ENCODE measurements at places on chromosomes 13 and 19.

DNA sequence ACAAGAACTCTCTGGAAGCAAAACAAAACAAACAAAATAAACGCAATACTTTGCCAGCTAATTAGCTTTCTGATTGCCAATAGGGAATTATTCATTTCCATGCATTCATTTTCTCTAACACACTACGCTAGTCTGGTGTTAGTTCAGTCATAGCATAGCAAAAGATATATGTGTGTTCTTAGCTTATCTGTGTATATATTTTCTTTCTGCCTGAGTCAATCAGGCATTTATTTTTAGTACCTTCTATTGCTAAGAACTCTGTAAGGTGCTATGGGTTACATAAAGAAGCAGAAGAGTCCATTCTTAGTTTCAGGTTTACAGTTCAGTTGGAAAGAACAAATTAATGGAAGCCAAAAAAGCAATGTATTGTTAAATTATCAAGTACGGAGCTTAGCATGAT lies 490.9 kb downstream of the KLF5 start:
- DNase-seq: no peak

- no peak for DNase-seq
Observed at GRCh38 chr13:50636007-50636704, 207.3 kb downstream of the DLEU7 start.

DNA sequence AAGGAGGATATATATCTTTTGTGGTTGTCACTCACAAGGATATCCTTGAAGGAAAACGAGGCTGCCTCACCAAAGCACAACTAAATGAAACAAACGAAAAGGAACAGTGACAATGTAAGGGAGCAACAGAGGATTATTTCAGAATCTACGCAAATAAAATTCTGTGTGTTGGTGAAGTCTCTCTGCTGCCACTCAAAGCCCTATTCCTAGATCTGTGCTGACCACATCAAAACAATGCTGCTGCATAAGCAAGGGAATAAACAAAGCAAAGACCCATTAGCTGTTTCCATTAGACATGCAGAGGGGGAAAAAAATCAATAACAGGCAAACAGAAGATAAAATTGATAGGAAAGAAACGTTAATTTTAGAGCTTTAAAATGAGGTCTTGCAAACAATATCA lies 204.4 kb downstream of the MZT1 start:
- no peak for DNase-seq

DNA sequence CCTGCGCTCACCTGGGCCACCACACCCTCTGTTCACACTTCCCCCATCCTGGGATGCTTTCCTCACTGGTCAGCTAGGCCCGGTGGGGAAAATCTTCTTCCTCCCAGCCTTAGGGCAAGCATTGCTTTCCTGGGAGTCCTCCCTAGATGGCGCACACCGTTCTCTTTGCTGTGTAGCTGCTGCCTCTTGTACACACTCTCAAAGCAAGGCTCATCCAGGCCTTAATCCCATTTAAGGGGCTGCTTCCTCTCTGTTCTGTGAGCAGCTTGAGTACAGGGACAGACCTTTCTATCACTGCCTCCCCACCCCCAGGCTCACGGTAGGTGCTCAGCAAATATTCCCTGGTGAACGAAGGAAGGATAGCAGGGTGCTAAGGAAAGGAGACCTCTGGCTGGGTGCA lies 11.1 kb downstream of the SLC7A10 start:
- DNase-seq: no peak

DNA sequence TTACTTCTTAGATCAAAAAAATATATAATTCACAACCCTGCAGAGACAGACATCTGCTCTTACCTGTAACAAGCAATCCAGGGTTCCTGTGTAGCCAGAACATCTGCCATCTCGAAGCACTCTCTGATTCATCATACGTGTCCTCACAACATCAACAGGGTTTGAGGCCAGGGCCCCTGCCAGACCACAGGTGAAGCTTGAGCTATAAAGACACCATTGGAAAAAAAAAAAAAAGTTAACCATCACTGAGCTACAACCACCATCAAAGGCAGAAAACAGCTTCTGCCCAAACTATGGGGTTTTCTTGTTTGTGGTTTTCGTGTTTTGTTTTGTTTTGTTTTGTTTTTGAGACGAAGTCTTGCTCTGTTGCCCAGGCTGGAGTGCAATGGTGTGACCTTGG lies 19.3 kb downstream of the SLC25A30 start:
- DNase-seq: no peak

DNA sequence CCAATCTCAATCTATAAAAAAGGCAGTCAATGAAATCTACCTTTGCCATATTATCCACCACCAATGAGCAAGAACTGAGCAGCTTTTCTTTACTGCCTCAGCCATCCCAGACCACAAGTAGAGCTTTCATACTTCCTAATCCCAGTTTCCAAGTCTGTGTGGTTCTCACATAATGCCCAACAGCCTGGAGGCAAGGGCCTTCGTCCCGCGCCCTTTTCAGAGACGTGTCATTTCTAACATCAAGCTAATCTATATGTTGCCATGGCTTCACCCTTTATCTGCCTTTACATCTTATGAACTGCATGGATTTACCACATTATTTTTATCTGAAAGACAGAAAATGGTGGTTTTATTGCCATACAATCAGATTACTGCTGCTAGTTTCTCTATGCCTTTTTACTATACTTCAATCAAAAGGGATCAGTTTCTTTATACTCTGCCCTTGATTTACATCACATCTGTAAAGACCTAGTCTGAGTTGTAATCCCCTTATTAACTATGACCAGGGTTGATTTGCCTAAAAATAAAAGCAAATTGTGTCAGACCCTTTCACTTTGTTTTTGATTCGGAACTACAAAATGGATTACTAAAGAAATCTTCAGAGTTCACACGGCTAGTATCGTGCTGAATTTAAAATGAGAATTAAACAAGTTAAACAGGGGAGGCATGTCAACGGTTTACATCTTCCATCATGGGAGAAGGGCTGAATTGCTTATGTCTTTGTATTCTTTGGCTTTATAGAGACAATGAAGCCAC lies 5.9 kb downstream of the EFNB2 start:
- no peak for DNase-seq
